ENCODE measurements at places on chromosomes 2 and 18.

DNA sequence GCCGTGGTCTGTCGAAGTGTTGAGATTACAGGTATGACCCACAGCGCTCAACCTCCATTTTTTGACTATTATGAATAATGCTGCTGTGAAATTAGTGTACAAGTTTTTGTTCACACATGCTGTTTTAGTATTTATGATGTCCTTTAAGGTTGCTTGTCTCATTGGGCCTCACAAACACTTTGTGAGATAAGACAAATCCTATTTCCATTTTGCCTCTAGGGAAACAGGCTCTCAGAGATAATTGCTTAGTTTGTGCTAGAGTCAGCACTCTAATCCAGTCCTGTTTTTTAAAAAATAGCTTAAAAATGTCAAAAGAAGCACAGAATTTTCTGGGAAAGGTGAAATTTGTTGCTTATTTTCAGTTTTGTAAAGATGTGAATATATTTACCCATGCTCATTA lies 43.3 kb upstream of the CUL3 start:
- no peak for DNase-seq

DNA sequence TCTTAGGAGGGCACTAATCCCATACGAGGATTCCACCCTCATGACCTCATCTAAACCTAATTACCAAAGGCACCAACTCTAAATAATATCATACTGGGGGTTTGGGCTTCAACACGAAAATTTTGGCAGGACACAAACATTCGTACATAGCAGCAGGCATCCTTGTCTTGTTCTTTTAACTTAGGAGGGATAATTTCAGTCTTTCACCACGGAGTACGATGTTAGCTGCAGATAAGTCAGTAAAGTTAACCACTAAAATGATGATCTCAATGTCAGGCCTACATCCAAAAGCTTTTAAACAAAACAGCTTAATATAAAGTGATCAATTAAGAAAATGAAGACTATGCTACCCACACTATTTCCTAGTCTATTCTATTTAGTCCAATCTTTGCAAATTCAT lies 74.9 kb downstream of the ID2 start:
- DNase-seq, result no peak

GRCh38 chr18:80232710-80233109 lies 14.6 kb downstream of the PARD6G start:
- DNase-seq, result no peak

GRCh38 chr2:144323946-144324345 lies 196.0 kb downstream of the ZEB2 start:
- DNase-seq, result no peak

DNA sequence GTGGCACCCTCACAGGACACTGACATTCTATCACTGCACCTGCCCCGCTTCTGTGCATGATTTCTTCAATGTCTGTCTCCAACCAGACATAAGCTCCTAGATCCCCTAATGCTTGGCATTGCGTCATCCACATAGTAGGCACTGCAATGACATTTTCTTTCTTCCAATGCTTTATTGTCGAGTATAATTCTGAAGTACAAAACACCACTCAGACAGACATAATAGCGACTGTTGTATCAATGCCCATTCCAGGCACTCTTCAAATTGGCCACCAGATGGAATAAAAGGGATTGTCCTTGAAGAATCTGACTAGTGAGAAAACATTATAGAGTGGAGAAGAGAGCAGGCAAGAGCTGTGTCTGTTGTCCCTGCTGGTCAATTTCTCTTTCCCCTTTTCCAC lies 89.0 kb downstream of the LPIN1 start:
- DNase-seq, result no peak

- DNase-seq, result no peak
Measured at GRCh38 chr18:74140582-74140981, 7.1 kb downstream of the FBXO15 start.

GRCh38 chr2:56118474-56118873 lies 65.3 kb upstream of the CCDC85A start:
- no peak for DNase-seq

GRCh38 chr2:121033461-121033996 lies 251.5 kb downstream of the TFCP2L1 start:
- no peak for DNase-seq

GRCh38 chr2:63856303-63856603 lies 14.6 kb downstream of the UGP2 start:
- DNase-seq, result peak; percentile 46

DNA sequence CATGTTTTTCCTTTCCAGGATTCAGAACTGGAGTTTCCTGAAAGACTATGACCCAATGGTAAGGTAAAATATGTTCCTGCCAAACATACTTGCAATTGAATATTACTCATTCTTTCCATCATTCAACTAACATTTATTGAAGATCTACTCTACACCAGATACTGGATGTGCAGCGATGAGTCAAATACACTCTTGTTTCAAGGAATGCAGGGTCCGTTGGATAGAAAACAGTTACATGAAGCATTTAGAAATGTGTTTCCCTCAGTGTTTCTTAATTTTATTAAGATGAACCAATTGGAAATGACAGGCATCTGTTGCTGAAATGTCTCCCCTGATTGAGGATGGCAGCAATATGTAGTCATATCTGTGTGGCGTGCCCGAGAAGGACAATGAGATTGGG lies 14.8 kb upstream of the SLC66A3 start:
- no peak for DNase-seq

- DNase-seq, result peak; percentile 67
Measured at GRCh38 chr2:241309684-241310117, 5.8 kb downstream of the HDLBP start.

DNA sequence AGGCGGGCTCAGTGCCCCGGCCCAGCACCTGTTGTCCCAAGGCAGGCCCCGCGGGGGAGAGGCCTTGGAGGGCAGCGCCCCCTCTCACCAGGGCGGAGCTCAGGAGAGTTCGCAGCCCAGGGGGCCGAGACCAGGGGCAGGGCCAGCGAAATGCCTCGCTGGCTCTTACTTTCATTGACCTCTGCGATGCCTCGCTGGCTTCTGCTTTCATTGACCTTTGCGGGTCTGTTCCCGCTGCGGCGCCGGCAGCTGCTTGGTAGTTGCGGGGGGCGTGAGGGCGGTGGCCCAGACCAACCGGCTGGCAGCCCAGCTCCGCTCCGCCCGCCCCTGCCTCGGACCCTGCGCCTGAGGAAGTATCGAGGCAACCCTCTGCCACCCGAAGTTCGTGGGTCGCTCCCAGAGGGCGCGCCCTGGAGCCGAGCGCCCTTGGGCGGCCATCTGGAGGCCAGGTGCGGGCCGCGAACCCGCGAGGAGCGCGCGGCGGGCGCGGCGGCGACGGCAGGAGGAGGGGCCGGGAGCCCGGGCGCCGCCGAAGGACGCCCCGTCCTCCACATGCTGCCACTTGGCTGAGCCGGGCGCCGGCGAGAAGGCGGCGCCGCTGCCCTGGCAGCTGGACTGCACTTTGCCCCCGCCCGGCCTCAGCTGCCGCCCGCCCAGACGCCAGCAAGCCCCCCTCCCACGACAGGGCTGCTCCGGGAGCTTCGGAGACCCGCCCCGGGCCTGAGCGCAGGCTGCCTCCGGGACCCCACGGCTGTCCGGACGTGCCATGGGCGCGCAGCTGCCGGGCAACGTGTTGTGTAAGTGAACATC lies 118.0 kb upstream of the MSTN start:
- peak; percentile 25 for DNase-seq

DNA sequence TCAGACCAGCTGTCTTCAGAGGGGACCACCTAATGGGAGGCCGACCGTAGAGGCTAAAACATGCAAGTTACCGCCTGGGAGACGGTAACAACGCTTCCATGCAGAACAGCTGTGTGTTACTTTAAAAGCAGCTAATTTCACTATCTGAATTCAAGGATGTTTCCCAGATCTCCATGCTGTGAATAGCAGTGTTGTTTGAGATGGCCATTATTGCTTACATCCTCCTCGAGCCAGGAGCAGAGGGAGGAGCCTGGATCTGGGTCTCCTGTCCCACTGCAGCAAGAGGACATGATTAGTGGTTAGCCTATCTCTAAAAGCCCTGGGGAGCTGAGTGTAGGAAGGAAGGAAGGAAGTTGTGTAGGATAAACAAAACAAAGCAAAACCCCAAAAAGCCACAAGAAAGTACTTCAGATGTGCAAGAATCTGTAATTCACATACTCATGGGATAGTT lies 50.9 kb downstream of the ACTR2 start:
- no peak for DNase-seq

- DNase-seq, result no peak
Measured at GRCh38 chr2:15890936-15891905, 49.1 kb upstream of the MYCN start.

DNA sequence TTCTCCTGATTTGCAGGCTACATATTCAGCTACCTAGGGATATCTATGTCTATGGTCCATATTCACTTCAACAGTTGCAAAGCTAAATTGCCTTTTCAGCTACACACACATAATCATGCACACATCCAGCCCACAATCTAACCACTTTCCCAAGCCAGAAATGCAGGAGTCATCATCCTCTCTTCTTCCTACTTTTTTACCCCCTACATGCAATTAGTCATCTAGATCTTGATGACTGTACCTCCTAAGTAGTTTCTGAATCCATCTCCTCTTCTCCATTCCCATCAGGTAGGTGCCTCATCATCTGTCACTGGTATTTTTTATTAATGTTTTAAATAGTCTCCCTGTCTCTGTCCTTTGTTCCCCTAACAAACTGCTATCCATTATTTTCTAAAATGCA lies 23.7 kb upstream of the SPRED2 start:
- no peak for DNase-seq

DNA sequence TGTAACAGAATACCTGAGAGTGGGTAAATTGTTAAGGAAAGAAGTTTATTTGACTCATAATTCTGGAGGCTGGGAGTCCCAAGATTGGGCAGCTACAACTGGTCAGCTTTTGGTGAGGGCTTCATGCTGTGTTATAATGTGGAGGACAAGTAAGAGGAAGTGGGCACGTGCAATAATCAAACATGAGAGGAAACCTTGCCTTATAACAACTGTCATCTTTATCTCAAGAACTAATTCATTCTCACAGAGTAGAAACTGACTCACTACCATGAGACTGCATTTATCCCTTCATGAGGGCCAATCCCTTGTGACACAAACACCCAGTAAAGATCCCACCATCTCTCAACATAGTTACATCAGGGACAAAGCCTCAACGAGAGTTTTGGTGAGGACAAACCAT lies 318.1 kb upstream of the NT5C1B start:
- no peak for DNase-seq

DNA sequence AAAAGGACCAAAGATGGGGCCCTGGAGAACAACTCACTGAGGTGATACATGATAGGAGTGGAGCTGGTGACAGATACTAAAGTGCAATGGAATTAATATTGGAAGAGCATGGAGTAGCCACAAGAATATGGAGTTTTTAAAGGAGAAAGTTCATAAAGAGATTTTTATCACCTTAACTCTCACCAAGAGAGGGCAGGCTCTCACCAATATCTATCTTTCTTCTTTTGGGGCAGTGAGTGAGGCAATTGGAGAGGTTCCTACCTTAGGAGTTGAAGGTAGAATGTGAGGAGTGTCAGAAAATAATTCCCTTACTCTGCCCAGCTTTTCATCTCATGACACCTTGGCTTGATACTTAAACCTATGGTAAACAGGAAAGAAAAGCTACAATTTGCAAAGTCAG lies 233.7 kb upstream of the CWC22 start:
- DNase-seq, result no peak

GRCh38 chr18:31821545-31822171 lies 61.0 kb upstream of the SLC25A52 start:
- no peak for DNase-seq

DNA sequence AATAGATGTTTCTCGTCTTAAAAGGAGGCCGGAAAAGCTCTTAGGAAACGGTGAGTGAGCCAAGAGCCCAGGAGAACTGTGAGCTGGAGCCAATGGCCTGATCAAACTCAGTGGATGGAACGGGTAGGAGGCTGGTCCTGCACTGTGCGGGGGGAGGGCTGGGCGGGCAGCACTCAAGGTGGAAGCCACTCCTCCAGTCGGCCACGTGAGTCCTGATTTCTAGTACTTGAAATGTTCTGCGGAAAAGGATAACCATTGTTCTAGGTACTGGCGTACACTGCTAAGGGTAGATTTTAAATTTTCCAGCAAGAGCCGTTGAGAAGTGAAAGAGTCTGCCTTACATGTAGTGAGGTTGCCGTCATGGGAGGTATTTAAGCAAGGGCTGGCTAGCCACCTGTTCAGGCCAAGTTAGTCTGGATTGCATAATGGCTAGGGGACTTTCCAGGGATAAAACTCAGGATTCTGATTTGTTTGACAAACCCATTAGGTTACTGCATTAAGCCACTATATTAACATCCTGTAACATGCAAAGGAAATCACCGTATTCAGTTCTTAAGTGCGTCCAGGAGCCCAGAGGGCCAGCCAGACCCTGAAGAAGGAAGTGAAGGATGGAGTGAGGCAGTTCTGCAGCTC lies 51.3 kb upstream of the ODC1 start:
- DNase-seq, result no peak

DNA sequence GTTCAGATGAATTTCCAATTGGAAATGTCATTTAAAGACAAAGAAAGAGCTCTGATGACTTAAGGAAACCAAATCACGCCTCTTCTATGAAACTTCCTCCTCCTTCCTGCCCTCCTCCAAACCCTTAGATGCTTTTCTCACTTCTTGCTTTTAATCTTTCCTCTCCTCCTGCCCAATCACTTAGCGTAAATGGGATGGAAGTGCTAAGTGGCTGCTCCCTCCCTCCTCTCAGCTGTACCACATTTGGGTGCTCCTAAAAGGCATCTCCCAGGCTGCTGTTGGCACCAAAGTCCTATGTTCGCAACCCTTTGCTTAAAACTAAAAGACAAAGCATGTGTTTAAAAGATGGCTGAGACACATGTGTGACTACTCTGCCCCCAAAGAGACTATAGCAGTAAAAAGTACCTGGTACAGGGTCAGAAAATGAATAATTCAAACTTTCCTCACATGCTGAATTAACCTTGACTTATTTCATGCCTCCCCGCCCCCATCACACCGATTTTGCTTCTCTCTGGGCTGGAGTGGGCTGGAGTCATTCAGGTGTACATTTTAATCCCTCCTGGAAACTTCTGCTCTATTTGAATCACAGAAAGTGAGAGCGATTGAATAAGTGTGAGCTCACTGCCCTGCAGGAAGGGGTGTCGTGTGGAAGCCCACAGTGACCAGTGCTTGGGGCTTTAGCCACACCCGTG lies 59.2 kb upstream of the KLF7 start:
- DNase-seq, result no peak

DNA sequence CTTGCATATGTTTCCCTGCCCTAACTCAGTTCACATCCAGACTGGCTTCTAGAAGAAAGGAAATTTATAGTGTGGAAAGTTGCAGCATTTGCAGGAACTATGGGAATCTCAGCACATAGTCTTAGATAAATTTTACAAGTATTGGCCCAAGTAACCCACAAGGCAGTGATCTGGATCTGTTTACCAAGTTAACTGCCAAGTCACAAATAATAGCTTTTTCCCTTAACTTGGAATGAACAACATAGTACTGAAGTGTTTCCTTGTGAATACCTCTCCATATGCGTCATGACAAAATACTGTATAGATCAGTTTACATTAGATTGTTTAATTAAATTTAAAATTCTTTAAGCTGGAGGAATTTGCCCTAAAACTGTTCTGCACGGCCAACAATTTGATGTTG lies 255.8 kb upstream of the EPAS1 start:
- DNase-seq, result no peak

- DNase-seq, result no peak
Measured at GRCh38 chr18:42736074-42736473, 379.4 kb downstream of the RIT2 start.

Data from activated T-cell treated with anti-CD3 and anti-CD28 coated beads, Interleukin-2, amount 50 U/mL, for 1 hour (primary cell).